Renal cortex interstitium (tissue), 15 donors: ENCODE measurements at places on chromosomes 16 and 17. TPM values are rescaled to one million over a fixed set of nuclear protein-coding genes. Genes with fewer than 3 reads are reported as not detected.
A peak's percentile ranks its signal among the peaks of the same experiment; 100 is the strongest.

DNA sequence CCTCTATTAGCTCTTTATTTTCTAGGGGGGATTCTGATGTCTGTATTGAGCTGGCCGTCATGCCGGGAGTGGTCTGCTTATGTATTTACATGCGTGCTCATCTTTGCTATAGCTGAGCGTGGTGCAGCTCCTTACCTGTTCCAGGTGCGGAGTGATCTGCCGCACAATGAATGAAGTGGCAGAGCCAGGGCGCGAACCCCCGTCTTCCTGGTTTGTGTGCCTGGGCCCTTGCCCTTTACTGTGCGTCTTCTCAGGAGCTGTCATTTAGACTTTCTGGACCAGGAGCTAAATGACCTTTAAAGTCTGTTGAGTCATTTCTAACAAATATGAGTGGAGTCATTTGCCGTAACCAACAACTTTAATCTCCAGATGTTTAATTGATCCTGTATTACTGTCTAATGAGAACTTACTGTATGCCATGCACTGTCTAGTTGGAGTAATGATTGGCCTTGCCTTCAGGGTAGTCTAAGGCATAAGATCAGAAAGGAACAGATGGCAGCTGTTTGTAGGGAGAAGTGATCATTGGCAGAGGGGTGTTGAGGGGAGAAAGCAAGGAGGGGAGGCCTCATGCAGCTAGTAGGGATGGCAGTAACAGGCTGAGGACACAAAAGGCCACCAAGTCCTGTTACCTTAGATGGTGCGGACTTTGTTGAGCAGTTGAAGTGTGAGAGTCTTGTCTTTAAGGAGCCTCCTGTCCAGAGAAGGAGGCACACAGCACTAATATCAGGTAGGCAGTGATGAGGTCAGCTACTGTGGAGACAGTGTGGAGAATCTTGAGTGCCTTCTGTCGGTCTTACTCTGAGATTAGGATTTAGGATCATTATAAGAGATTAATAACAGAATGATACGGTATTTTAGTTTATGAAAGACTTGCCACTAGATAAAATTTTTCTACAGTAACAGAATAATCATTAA lies 53.9 kb downstream of the USP10 start:
- no peak for DNase-seq

GRCh38 chr17:17050346-17051345 lies 8.4 kb downstream of the MPRIP start:
- no peak for DNase-seq

DNA sequence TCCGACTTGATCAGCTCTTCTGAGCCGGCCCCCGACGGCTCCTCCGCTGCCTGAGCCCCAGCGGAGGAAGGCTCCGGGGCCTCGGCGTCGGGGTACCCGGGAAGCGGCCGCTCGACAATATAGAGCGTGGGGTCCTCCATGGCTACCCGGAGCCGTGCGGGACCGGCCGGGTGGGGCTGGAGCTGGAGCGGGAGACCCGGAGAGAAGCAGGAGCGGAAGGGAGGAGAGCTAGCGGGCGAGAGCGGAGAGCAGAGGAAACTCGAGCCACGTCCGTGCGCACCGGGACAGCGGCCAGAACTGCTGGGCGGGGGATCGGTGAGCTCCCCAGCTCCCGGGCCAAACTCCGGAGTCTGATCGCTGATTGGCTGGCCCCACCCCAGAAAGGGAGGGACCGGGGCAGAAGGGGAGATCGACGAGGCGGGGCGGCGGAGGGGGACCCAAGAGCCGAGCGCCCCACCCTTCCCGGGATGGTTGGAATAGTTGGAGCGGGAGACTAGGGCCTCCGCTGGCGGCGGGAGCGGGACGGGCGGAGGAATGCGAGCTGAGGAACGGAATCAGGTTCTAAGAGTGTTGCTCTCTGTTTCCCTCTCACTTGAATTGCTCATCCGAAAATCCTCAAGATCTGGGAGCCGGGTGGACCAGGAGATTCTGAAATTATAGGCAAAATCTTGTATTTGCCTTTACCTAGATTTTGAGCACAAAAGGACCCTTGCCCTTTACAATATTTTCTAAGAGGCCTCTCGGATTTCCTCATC lies at the start of gene CAVIN1:
CAVIN1 (minus strand) TSS at position 299 of the 755 bp plus-strand sequence; CDS start at position 140, 159 bp downstream.
- peak; percentile 82 for DNase-seq

GRCh38 chr16:62190426-62190825 lies 154.2 kb upstream of the CDH8 start:
- peak; percentile 3 for DNase-seq

DNA sequence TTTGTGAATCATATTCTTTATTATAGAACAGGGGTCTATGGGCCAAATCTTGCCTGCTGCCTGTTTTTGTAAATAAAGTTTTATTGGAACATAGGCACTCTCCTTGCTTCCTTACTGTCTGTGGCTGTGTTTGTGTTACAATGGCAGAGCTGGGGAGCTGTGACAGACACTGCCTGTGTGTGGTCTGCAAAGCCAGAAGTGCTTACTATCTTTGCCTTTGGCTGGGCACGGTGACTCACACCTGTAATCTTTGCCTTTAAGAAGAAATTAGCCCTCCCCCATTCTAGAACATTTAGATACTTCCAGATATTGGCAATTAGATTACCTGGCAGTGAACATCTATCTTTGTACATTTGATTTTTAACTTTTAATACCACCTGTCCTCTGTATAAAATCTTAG lies 308.3 kb downstream of the FOXL1 start:
- no peak for DNase-seq

DNA sequence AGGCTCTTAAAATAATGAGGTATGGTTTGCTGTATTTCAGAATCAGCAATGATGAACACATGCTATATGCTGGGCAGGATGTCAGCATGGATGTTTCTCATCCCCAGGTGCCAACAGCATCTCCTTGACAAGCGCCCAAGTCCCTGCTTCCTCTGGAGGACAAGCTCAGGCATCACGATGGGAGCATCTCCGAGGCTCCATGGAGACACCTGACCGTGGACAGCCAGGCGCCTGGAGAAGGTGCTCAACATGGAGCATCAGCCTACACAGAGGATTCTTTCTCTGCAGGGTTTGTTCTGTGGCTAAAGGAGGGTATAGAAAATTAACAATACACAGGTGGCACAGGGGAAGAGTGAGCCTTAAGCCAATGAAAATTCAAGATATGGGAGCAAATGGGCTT lies 72.1 kb downstream of the SLC5A11 start:
- DNase-seq, result no peak

DNA sequence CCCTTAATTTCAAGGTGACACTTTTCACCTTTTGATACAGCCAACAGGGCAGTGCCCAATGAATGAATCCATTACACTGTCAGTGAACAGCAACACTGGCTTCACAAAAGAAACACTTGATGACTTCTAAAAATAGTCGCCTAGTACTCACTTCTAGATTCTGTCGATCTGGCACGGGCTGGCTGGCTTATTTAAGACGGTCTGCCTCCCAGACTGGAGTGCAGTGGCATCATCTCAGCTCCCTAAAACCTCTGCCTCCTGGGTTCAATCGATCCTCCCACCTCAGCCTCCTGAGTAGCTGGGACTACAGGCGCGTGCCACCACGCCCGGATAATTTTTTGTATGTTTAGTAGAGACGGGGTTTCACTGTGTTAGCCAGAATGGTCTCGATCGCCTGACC lies 1.9 kb downstream of the NDUFAB1 start:
- no peak for DNase-seq

- DNase-seq, result peak; percentile 68
Observed at GRCh38 chr16:29995324-29995910, at the start of gene HIRIP3. TSS of gene HIRIP3 (minus strand) at chr16:29995617. CDS start at chr16:29995605, 12 bp downstream.

DNA sequence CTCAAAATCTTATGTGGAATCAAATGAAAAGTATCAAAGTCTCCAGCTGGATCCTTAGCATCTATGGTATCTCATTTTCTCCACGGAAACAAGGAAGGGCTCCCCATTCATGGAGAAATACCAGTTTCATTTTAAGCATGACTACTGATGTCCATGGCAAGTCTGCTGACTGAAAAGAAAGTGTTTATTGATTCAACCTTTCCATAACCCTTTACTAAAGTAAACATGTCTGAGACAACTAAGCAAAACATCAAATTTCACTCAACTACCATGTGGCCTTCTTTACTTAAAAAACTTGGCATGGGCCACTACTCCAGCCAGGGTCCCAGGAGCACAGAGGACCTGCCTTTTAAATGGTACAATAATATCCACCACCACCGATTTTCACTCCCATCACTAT lies 928.0 kb upstream of the SOX9 start:
- no peak for DNase-seq

- no peak for DNase-seq
Observed at GRCh38 chr17:45394091-45394490, 38.6 kb downstream of the ARHGAP27 start.

- DNase-seq, result no peak
Observed at GRCh38 chr17:74819801-74820436, 39.8 kb downstream of the GRIN2C start.

DNA sequence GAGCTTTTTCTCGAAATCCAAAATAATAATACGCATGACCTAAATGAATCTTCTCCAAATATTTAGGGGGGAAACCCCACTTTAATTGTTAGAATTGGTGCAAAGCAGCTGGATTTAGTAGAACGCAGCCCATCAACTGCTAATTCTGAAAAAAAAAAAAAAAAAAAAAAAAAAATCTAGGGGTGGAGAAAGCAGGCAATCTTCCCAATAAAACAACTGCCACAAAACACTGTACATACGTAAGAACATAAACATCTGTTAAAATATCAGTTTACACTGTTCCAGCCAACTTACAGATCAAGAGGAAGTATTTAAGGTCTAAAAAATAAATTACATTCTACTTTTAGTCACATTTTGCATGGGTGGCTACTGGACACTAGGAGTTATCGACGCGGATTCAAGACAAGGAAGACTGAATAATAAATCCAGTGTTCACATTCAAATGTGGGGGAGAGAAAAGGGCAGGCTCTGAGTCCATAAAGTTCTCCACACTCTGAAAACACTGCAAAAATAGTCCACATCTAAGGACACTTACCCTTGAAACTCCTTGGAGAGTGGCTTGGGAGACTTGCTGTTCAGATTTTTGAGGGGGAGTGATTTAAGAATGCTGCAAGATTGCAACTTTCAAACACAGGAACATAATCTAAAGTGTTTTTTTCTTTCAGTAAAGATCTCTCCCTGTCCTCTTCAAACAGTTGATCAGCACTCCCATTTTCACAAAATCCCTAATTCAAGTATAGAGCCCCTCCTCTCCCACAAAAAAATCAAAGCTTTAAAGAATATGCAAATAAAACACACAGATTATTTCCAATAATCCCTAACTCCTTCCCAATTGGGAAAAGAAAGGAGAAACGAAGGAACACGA lies 1.3 kb downstream of the APPBP2 start:
- peak; percentile 45 for DNase-seq

DNA sequence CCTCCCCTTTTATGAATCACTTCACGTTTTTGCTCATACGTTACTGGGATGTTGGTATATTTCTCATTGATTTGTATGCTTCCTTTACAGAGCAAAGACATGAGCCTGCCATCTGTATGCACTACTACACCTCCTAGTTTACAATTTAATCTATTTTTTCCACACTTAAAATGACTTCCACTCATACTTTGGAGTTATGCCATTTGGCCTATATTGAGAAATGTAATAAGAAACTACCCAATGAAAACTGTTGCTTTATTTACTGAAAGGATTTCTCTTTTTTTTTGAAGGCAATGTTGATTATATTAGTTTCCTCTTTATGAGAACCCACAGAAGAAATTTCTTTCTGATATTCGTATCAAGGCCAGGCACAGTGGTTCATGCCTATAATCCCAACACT lies 43.1 kb downstream of the DUSP14 start:
- no peak for DNase-seq

- no peak for DNase-seq
Observed at GRCh38 chr16:4372578-4373355, 1.1 kb downstream of the VASN start.

GRCh38 chr16:64870859-64871258 lies 251.0 kb downstream of the CDH11 start:
- no peak for DNase-seq

- peak; percentile 24 for DNase-seq
Observed at GRCh38 chr17:10875984-10876555, 38.2 kb upstream of the PIRT start.

GRCh38 chr17:49545007-49545660 lies 30.5 kb upstream of the NXPH3 start:
- no peak for DNase-seq

DNA sequence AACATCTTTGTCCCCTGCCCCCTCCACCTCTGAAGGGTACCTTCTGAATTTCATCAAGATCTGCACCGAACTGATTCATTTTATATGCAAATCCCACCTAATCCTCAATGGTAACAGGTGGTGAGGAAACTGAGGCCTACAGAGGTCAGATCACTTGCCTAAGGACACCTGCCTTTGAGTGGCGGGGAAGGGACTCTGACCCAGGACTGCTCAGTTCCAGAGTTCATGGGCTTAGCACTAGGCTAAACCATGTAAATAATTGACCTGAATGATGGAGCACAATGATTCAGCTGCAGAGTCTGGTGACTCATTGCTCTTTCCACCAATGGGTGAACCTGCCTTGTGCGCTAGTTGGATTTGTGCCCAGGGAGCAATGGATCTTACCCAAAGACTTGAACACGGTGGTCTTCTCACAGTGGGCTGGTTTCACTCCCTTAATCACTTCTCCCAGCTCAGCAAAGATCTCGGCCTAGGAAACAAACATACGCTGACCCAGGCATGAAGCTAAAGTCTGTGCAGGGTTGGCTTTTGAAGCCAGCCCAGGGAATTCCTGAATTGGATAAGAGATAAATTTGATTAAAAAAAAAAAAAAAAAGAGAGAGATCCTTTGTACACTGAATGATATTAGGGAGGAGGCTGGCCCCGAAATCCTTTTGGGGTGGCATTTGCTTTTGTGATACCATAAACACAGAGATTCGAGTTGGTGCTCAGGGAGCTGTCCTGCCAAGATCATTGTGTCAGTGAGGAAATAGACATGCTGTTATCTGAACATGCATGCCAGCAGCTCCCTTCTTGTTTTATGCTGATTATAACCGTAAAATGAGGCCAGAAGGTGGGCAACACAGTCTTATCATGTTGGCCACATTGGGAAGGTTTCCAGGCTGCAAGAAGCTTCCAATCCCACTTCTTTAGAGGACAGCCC lies 17.0 kb downstream of the CRYM start:
- no peak for DNase-seq

GRCh38 chr16:30786936-30787612 lies at the start of gene ZNF629:
TSS of gene ZNF629 (minus strand) at chr16:30787205. CDS start at chr16:30784482, 2,723 bp downstream.
- no peak for DNase-seq

- no peak for DNase-seq
Observed at GRCh38 chr16:28597692-28598261, 927 bp upstream of the SULT1A2 start.

DNA sequence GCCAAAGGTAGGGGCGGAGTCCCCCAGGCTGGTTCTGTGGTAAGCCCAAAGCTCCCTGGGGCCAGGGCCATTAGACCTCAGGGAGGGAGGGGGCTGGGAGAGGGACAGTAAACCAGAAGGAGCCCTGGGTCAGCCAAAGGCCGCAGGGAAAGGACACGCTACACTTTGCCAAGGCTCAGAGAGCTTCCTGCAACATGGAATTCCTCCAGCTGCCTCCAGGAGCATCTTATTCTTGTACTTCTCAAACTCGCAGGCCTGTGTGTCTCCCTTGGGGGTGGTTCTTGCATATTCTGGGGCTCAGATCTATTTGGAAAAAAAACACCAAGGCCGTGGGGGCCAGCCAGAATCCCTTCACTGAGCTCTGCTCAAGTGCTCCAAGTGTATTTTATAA lies 25.1 kb downstream of the AKAP1 start:
- no peak for DNase-seq

GRCh38 chr17:37019117-37019740 lies 70.5 kb downstream of the AATF start:
- DNase-seq, result no peak

The MT1A gene
- polyA plus RNA-seq, result not detected

The PIRT gene
- polyA plus RNA-seq, result not detected

The UTS2R gene
- polyA plus RNA-seq, result not detected

The ENPP7 gene
- 3.5 TPM for polyA plus RNA-seq

The SLC52A1 gene
- polyA plus RNA-seq, result 0.16 TPM
